ENCODE measurements at places on chromosomes 4 and X.

DNA sequence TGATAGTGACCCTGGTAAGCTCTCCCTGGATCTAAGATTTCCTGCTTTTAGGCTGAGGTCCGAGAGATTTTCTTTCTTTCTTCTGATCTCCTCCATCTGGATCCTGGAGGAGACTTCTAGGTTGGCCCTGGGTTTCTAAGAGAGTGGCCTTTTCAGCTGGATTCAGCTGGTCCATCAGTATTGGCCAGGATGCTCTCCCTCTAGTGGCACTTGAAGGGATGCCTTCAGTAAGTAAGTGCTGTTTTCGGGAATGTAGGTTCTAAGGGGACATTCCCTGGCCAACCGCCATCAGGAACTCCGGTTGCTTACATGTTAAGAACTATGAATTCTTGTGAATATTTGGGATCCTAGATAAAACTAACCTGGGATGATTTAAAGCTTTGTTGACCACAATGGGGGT, 56.9 kb downstream of the SERTM2 start:
- DNase-seq: no peak

GRCh38 chr4:144316869-144317268, 176.4 kb upstream of the GYPA start:
- no peak for DNase-seq

- DNase-seq: peak; percentile 26
These were observed 10.1 kb upstream of the SH3TC1 start for GRCh38 chr4:8188743-8189550.

DNA sequence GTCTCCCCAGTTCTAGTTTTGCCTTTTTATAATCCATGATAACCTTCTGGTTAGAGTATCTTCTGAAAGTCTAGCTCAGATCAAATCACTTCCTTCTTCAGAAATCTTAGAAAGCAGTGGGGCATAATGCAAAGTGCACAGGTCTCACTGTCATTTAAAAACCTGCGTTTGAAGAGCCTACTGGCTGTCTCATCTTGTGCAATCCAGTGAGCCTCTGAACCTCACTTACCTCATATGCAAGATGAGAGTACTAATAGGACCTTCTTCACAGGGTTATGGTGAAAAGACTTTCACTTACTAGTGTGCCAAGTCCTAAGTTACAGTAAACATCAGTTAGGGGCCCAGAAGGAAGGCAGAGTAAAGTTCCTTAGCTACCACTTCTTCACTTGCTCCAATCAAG, 131.4 kb downstream of the ENOX2 start:
- no peak for DNase-seq

GRCh38 chrX:45497290-45497689, 296.6 kb upstream of the DIPK2B start:
- DNase-seq: no peak

- peak; percentile 31 for DNase-seq
These were observed 112.4 kb upstream of the RBPJ start for GRCh38 chr4:26208237-26208994.

- DNase-seq: no peak
These were observed 515.1 kb upstream of the ZFP42 start for GRCh38 chr4:187480146-187481145.

DNA sequence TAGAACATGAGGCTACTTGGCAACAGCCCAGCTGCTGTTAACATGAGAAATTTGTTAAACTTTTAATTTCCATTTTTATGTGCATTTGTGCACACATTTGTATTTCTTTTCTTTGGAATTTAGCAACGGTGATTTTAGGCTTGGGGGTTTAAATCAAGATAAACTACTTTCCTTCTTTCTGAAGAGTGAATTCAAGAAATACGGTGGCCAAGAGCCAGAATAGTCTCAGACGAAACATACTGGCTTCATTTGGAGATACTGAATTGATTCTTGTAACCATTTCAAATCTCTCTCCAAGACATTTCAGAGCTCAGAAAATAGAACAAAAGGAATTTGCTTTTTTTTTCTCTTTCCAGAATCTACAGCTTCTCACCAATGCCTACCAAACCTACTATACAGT, 134.1 kb upstream of the SCML1 start:
- DNase-seq: no peak

- DNase-seq: no peak
These were observed 18.0 kb upstream of the TMSB4X start for GRCh38 chrX:12956704-12957534.

DNA sequence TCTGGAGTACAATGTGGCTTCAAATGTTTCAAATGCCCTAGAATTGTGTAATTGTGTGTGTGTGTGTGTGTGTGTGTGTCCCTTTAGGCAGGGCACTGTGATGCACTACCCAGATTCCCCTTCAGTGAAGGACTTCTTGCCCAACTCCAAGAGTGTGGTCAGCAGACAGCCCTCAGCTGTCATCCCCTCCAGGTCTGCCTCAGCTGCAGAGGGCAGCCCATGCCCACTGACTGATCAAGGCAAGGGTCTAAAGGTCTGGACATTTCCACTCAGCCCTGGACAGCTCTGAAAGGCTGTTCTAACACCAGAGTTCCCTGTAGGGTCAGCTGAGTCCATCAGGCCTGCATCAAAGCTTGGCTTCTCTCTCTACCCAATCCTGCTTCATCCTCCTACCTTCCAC, 83.9 kb upstream of the USP9X start:
- no peak for DNase-seq

DNA sequence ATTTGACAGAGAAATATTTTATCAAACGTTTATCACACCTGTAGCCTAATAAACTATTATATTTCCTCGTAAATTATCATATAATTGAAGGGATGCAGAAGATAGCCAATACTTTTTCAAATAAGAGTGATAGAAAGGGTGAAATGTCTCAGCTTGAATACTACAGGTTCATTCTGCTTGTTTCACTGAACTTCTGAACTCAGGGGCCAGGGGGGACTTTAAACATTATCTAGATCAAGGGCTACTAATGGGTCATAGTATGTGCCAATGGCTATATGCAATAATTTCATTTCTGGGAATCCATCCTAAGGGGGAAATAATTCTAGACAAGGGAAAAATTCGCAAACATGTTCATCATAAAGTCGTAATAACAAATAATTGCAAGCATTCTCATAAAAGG, 2.6 kb downstream of the ALPK1 start:
- DNase-seq: no peak

GRCh38 chrX:101108284-101108683, 10.3 kb downstream of the CENPI start:
- no peak for DNase-seq

- DNase-seq: no peak
These were observed 1841.0 kb upstream of the PCDH7 start for GRCh38 chr4:28879178-28879577.

- peak; percentile 42 for DNase-seq
These were observed at the start of gene PRDM5 for GRCh38 chr4:120922381-120923206. Gene PRDM5 (minus strand): TSS chr4:120922726. CDS start chr4:120922608, 118 bp downstream.

GRCh38 chr4:110250023-110250387, 51.6 kb upstream of the ELOVL6 start:
- no peak for DNase-seq

DNA sequence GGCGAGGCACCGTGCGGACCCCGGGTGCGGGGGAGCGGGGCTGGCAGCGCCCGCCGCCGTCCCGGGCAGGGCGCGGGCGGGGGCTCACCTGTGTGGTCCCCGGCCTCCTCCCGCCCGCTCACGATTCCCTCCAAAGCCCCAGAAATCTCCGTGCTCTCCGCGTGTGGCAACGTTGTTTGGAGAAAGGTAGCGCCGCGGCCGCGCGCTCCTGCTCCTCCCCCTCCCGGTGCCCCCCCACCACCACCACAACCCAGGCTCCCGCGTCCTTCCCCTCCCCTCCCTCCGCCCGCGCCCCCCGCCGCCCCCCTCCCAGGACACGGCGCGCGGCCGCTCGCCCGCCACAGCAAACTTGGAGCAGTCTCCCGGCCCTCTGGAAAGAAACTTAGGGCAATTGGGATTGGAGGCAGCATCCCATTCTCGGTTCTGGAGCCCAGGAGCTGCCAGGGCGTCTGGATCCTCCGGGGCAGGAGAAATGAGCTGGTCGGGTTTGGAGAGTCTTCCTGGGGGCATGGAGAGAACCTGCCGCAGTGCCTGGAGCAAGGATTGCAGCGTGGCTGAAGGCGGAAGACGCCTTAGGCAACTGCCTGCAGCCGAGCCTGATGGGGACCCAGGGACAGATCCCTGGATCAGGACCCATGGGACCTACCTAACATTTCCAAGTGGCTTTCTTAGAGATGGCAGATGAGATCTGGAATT, 855 bp downstream of the KLF3 start:
- DNase-seq: peak; percentile 81

GRCh38 chrX:121496966-121497365, 449.6 kb downstream of the GLUD2 start:
- no peak for DNase-seq

DNA sequence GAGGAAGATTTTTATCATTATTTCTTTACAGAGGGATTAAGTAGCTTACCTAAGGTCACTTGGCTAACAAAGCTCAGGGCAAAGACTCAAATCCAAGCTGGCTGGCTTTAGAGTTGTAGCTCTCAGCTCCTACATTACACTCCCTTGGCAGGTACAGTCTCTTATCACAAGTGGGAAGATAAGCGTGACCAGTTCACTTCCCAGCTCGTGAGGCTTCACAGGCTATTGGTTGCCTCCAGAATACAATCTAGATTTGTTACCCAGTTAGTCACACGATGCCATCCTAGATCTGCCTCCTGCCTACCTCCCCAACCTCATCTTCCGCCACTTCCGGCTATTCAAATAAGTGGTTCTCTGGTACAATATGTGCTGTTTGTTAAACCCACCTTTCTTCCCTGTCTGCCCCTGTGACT, 3.7 kb downstream of the MMRN1 start:
- no peak for DNase-seq

- no peak for DNase-seq
These were observed 111.6 kb downstream of the MAGEB17 start for GRCh38 chrX:16278927-16279326.

DNA sequence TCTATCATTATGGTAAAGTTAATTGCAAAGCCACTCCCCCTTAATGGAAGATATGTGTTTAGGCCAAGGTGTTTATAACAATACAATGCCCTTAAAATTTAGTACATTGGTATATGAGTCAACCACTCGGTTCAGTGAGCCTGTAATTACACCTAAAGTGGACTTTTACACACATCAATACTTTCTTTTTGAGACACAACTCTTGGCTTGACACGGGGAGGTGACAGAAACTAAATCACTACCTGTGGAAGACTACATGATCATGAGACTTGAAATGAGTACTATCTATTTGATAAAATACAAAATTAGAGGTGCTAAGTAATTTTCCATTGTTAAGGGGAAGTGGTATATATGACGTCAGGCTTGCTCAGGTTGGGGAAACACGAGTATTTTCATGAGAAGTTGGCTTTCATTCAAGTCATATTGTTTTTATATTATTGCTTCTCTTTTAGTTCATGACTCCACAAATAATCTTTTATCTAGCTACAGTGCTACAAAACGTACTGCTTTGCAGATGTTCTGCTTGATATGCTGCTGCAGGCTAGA, 918.3 kb downstream of the ARAP2 start:
- DNase-seq: no peak

DNA sequence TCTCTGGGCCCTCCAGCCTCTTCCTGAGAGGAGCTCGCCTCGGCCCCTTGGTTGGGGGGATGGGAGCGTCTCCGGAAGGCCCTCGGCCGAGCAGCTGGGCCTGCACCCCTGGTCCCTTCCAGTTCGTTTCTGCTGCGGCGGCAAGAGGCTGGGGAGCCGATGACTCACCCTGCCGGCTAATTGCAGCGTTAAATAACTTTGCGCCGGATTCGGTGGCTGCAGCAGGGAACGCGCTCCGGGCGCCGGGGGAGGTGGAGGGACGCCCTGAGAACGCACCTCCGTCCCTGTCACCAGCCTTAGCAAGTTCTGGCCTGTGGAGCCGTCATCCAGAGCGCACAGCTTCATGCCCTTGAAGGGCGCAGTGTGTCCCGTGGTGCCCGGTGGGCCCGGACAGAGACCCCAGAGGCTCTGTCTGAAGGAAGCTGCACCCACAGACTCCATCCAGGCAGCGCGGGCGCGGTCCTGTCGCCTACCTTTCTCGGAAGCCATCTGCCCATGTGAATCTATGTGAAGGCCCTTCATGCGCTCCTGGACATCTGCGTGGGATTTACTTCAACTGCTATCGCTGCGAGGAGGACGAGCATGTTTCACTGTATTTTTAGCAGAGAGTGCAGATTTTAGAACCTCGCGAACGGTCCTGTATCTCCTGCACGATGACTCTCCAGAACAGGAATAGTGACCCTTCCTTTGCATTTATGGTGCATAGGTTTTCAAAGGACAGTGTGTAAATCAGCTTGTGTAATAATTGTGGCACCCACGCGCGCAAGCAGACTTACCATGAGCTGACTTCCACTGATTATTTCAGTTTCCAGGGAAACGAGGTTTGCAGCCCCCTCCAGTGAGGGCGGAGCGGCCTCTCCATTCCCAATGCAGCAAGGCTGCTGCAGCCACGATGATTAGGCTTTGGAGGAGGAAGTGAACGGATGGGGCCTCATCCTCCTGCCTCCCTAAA, 1.7 kb upstream of the TMEM271 start:
- DNase-seq: peak; percentile 64

- DNase-seq: no peak
These were observed 46.0 kb upstream of the TMPRSS11F start for GRCh38 chr4:68175562-68176155.

Data from nucleus accumbens (tissue), 56 donors.